ENCODE measurements at places on chromosomes 5 and 9.
A peak's percentile ranks its signal among the peaks of the same experiment; 100 is the strongest.

- DNase-seq: no peak
These were observed 152.1 kb downstream of the UNC13B start for GRCh38 chr9:35313916-35314315.

DNA sequence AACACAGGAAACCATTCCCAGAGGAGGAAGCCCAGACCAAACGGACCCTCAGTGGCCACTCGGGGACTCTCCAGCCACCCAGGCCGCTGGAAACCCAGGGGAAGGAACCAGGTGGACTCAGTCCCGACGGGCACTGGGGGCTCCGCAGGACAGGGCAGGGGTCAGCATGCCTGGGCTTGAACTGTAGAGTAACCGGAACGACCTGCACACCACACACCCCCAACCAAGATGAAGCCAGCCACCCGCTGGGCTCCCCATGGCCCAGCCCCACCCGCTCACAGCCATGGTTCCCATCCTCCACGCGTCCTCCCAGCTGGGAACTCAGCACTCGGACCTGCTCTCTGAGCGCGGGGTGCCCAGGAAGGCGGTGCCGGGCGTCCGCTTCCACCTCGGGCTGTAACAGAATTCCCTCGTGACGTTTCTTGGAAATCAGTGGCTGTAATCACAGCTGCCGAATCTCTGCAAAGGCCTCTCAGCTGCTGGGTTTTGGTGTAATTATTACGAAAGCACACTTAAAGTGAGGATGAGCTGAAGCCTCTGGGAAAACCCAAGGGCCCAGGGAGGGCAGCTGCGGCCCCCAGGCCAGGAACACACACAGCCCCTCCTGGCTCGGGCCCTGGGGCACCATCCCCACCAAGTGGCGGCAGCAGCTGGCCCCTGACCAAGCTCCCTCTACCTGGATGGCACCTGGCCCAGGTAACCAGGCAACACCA is 13.8 kb downstream of the NACC2 start:
- DNase-seq: no peak

GRCh38 chr5:134430001-134430569 is 18.4 kb upstream of the CDKN2AIPNL start:
- DNase-seq: no peak

DNA sequence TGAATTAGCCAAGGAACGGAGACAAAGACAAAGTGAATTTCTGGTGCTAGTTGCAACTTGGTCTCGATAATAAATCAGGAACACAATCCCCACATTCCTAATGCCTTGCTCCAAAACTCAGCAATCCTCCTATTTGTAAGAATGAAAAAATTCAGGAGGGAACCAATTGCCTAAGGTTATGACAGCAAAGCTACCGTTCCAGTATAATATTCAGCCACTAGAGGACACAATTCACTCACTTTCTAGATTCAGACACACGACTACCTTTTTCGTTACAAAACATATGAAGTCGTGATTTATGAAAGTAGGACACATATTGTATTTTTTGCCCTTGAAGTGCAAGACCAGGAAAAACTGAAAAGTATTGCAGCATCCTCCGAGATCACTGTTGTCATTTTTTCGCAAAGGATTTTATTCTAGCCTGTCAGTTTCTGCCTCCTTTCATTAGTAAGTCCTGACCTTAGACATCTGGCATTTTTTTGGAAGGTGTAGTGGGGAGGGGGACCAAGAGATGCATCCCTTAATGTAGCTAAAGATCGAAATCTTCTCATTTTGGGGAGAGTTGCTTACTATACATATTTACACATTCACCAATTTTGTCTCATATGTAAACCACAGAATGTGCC is 133.1 kb downstream of the DOCK8 start:
- DNase-seq: peak; percentile 65

All from hepatocyte (in vitro differentiated cells).